Lung (tissue), 17 donors: ENCODE measurements at places on chromosomes 5 and 9. TPM values are rescaled to one million over a fixed set of nuclear protein-coding genes. Genes with fewer than 3 reads are reported as not detected.

ANKRD34B gene
- total RNA-seq = 0.34 TPM

LRRC19 gene
- total RNA-seq = not detected

PKD2L2 gene
- total RNA-seq = not detected

DNAH5 gene
- total RNA-seq = 29.3 TPM

MCIDAS gene
- 0.31 TPM for total RNA-seq

FAM174A gene
- total RNA-seq = 39.5 TPM

GGTA1 gene
- total RNA-seq = 6.6 TPM

CNTFR gene
- total RNA-seq = 1.8 TPM

IRX1 gene
- 13.8 TPM for total RNA-seq

FGF10 gene
- total RNA-seq = 37.3 TPM

HTR1A gene
- total RNA-seq = 0.20 TPM

CYLC2 gene
- total RNA-seq = not detected

DNA sequence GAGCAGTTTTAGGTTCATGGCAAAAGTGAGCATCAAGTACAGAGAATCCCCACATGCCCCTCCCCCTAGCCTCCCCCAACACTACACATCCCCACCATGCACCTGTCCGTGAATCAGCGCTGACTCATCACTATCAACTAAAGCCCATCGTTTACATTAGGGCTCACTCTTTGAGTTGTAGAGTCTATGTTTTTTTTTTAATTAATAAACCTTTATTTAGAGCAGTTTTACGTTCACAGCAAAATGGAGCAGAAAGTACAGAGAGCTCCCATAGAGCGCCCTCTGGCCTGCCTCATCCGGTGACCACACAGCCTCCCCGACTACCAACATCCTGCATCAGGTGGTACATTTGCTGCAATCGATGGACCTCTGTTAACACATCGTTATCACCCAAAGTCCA lies 47.9 kb upstream of the UNC5A start:
- no peak for DNase-seq

- DNase-seq = no peak
These were observed 28.0 kb downstream of the TXNDC8 start for GRCh38 chr9:110309681-110310080.

DNA sequence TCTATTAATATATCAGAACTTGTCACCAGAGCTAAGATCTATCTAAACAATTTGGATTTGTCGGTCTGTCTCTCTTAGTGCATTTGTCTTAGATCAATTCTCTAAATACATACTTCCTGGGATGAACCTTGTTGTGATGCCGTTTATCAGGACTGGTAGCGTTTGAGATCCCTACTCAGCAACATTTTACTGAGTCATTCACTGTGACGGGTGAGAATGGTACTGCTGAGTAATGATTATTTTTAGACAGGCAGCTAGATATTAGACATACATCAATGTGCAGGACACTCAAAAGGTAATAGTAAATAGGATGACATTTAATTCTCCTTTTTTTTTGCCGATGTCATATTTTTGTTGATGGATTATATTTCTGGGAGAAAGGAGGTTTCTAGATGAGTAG lies 209.0 kb downstream of the CSNK1G3 start:
- no peak for DNase-seq

GRCh38 chr9:18806232-18807080 lies 226.6 kb downstream of the SAXO1 start:
- DNase-seq = peak; percentile 14

DNA sequence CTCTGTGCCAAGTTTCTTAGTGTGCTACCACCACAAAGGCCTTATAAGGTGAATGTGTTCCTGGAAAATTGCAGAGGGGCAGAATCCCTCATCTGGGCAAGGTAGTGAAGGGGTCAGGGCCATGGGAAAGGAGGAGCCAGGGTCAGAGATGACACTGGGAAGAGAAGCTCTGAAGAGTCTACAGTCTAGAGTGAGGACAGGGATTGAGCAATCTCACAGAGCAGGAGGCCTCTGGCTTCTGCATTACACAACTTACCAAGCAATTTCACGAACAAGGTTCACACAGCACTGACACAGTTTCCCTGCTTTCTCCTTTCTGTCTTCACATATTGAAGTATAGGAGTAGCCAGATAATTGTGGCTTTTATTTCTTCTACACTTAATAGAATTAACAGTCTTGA lies 24.5 kb upstream of the IDNK start:
- no peak for DNase-seq

DNA sequence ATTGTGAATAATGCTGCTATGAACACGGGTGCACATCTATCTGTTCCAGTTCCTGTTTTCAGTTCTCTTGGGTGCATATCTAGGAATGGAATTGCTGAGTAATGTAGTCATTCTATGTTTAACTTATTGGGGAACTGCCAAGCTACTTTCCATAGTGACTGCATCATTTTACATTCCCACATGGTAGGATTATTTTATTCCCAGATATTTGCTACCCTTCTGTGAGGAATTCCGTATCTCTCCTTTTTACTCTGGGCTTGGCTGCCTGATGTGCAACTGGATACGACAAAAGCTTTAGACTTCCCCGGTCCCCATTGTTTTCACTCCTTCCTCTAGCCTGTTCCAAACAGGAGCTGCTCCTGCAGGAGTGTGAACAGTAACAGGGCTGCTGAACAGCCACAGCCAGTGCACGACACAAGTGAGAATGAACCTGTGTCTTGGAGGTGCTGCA lies 7.2 kb downstream of the TAS2R1 start:
- DNase-seq = peak; percentile 76

DNA sequence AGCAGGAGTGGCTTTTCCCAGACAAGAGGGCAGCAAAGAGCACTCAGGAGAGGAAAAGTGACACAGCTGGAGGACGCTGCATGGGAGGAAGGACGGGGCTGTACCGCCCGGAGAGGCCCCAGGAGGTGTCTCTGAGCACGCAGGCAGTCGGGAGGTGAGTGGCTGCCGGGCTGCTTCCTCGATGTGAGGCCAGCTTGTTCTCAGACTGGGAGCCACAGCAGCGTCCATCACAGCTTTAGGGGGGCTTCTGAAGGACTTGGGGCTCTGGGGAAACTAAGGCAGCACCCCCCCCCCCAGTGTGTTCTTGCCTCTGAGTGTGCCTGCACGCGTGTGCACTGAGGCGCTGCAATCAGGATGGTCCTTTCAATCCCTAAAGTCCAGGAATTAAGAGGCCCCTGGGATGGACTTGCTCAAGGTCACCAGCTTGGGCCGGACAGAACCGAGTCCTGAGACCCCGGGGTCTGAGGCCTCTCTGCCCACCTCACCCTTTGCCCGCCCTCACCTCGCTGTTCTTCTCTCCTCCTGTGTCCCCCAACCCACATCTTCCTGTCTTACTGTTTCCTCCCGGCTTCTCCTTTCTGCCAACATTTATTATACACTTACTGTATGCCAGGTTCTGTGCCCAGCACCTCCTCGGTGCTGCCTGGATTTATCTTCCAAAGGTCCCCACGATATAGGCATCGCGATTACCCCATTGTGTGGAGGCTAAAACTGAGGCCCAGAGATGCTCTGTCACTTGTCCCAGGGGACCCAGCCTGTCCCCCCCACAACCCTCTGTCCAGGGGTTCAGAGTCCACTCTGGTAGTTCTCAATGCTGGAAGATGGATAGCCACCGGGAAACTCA lies 32.9 kb downstream of the FAM163B start:
- DNase-seq = no peak

GRCh38 chr9:87010626-87011025 lies 63.3 kb upstream of the GAS1 start:
- no peak for DNase-seq

DNA sequence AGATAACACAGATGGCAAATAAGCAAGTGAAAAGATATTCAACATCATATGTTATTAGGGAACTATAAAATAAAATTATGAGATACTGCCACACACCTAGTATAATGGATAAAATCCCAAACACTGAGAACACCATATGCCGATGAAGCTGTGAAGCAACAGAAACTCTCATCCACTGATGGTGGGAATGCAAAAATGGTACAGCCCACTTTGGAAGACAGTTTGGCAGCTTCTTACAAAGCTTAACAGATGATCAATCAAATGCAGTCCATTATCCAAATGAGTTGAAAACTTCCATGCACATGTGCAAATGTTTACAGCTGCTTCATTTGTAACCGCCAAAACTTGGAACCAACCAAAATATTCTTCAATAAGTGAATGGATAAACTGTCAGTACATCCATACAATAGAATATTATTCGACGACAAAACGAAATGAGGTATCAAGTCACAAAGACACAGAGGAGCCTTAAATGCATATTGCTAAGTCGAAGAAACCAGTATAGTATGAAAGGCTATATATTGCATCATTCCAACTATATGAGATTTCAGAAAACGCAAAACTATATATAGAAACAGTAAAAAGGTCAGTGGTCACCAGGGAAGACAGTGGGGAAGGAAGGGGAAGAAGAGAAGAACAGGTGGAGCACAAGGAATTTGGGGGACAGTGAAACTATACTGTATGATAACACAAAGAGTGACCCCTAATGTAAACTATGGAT lies 14.9 kb downstream of the PFDN1 start:
- DNase-seq = peak; percentile 74

DNA sequence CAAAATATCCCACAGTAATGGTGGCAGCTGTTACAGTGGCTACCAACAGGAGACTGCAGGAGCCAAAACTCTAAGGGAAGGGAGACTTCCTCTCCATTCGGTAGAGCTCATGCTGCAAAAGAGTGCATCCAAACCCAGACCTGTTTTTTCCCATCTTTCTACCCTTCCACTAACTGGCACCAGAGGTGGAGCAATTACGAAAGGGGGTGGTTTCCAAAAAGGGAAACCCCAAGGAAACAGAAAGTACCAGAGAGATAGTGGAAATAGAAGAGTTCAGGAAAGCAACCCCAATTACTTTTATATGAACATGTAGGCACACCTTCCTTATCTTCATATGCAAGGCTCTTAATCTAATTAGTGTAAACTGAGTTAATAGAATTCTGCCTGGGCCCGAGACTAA lies 7.3 kb upstream of the WDR41 start:
- no peak for DNase-seq

DNA sequence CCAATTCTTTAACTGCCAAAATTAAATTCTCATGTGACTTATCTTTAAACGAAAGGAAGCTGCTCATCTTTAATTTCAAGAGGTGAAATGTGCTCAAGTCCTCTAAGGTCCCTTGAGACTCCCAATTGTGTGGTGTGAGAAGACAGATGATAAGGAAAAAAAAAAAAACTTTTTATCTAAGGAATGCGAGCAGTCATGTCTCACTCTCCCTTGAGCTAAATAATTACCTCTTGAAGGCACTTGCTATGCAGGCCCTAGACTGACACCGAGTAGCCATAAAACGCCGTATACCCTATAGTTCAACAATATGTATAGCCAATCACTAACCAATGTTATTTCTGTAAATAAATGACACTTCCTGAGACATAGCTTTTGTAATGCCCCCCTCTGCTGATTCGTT lies 1.5 kb upstream of the DTWD2 start:
- DNase-seq = no peak

GRCh38 chr5:174675110-174675509 lies 49.3 kb upstream of the MSX2 start:
- DNase-seq = no peak

DNA sequence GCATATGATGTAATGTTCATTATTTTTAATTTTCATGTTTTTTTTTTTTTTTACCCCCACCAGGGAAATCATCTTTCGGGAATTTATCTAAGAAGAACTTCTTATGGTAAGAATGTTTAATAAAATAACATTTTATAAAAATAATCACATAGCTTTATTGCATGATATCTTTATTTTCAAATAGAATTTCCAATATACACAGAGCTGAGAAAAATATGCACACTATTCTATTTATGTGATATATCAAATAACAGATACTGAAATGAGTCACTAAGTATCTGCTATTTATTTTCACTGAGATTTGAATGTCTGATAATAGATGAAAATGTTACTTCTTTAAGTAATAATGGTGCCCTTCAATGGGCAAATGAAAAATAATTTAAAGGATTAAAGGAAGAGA lies 1217.3 kb downstream of the MAT2B start:
- DNase-seq = no peak

GRCh38 chr9:99411068-99411467 lies 189.0 kb downstream of the SEC61B start:
- DNase-seq = no peak

DNA sequence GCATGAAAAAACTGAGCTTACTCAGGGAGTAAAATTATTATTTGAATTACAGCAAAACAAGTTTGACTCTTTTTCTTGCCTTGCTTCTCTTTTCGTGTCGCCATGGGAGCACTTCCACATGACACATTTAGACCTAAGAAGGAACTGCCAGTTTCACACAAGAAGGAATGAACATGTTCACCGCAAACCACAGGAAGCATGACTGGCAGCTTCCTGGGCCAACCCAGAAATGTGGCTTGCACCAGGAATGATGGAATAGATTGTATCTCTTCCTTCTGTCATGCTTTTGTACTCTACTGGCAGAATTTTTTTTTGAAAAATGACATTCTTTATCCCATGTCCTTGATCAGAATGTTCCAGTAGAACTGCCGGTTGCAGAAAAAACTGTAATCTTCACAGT lies 32.9 kb upstream of the MAN2A1 start:
- DNase-seq = peak; percentile 40

DNA sequence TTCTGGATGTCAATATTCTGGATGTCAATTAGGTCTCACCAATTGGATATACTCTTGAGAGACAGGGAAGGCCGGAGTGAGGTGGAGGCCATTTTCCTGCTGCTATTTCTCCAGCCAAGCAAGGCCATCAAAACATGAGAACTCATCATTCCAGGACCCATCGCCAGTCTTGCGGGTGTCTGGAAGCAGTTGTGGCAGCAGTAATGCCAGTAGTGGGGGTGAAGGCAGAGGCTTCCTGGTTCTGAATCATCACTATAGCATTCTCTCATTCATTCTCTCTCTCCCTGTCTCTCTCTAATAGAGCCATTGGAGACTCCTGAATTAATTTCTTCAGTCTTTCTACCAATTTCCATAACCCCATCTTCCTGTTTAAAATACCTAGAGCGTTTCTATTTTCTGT lies 71.8 kb downstream of the EGFLAM start:
- no peak for DNase-seq

DNA sequence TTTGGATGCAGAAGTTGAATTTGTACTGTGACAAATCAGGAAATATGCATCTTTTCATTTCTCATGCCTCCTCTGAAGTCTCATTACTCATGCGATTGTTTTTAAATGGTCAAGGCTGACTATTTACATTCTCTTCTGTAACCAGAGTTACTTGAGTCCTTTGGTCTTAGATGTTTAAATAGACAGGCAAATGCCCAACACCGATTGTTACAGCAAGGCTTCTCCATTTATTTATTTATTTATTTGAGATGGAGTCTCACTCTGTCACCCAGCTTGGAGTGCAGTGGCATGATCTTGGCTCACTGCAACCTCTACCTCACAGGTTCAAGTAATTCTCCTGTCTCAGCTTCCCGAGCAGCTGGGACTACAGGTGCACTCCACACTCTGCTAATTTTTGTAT lies 72.7 kb upstream of the SLC28A3 start:
- DNase-seq = no peak

DNA sequence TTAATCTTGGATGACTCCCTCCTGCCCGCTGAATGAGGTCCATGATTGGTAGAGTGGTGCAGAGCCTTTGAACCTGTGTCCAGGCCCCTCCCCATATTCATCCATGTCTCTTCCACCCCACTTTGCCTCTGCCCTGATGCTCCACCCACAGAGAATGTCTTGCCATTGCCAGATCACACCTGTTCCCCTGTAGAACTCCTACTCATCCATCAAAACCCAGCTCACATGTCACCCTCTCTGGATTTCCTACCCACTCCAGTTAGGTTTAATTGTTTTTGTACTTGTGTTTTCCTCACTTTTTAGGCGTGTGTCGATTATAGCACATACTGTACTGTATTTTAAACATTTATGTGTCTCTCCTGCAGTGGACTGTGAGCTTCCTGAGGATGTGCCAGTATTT lies 107.0 kb upstream of the CTSL start:
- DNase-seq = no peak
